ENCODE measurements at places on chromosomes 1 and 21.

DNA sequence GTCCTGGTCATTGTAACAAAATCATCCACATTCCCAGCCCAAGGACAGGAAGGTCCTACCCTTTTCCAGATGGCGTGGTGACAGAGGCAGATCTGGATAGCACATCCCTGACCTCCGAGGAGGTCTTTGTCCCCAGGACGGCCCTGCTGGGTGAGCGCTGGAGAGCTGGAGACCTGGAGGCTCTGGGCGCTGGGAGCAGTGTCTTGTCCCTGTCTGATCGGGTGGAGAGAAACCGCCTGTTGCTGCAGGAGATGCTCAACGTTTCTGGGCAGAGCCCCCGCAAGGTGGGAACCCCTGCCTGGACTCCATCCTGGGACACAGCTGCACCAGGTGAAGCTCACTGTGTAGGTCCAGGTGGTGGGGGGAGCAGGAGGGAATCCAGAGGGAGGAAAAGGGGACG is 4.1 kb downstream of the KIAA1614 start:
- no peak for DNase-seq

DNA sequence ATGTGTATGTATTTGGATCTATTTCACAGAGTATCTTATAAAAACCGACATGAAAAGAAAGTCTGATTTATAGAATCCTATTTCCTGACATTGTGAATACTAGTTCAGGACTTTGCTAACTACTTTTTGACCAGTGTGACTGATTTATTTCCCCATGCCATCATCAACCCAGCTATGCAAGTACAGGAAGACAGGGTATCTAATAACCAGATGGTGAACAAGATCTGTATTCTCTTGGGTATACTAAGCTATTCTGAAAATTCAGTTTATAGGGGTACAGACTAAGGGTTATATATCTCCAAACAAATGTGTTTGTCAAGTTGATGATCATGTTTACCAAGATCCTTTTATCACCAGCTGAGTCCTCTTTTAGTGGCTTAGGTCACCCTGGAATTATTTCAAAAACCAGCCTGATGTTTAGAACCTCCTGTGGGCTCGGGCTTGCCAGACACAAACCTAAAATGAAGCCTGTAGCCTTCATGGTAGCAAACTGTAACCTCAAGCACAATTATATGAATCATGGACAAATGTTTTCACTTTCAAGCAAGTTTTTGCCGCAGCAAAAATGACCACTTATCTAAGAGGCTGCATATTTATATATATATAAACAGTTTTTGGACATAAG is 185.1 kb downstream of the FGGY start:
- no peak for DNase-seq

DNA sequence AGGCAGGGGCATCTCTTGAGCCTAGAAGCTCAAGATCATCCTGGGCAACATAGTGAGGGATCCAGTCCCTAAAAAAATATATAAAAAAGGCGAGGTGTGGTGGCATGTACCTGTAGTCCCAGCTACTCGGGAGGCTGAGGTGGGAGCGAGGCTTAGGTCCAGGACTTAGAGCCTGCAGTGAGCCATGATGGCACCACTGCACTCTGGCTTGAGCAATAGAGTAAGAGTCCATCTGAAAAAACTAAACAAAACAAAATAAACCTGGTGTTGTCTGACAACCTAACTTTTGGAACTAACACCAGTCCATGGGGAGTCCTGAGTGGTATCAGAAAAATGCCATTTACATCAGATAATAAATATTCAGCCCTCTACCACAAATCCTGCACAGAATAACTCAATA is 110.1 kb upstream of the NRIP1 start:
- no peak for DNase-seq

DNA sequence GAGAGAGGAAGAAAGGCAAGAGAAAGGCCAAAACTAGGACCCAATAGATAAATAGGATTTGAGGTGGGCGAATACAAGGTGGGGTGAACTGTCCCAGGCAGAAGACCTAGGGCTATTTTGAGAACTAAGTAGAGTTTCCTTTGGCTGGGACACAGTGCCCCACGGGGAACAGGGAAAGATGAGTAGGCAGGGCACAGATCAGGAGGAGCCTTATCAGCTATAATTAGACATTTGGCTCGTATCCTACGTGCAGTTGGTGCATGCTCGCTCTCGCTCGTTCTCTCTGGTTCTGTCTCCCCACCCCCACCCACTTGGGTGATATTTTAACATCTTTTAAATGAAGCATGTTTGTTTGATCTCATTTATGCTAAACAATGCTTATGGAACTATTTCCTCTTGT is 235.0 kb upstream of the JUN start:
- DNase-seq = no peak

DNA sequence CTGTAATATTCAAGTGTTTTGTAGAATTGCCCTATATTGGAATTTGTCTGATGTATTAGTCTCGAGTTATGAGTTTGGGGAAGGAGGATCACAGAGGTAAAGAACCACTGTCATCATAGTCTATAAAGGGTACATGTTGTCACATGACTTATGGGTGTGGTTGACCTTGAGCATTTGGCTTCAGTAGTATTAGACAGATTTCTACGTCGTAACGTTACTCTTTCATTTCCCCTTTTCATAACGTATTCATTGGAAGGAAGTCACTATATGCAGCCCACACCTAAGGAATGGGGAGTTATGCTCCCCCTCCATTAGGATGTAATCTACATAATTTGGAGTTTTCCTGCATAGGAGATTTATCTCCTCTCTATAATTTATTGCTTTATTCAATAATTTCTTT is 110.1 kb upstream of the VAV3 start:
- DNase-seq = no peak

DNA sequence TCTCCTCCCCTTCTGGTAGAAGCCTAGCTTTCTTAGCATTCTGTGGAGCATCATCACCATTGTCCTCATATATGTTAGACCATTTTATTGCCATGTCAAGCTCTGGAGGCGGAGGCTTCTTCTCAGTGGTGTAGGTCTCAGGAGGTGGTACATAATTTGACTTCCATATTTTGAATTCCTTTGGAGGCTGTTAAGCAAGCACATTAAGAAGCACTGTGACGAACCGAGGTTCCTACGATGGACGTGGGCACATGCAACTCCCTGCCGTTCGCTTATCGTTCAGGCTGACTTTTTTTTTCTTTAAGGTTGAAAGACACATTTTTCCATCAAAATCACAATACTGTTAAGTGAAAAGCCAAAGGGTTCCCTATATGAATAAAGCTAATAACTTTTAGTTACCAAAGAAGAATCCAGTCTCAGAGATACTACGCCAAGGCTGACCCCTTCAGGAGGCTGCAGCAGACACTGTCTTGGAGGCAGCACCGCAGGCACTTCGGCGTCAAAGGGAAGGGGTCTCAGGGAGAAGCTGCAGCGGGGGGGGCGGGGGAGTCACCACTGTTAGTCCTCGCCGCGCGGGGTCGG is 835 bp downstream of the C1orf52 start:
- DNase-seq = no peak

DNA sequence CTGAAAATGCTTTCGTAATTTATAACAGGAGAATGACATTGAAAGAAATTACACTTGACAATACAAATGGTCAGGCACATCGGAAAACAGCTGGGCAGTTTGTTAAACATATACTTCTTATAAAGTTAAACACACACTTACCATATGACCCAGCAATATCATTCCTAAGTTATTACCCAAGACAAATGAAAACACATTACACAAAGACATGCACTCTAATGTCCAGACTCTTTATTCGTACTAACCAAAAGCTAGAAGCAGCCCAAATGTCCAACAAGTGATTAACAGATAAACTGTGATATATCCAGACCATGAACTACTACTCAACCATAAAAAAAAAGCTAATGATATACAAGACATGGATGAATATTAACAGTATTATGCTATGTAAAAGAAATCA is 8.5 kb downstream of the AKT3 start:
- no peak for DNase-seq

- DNase-seq = no peak
Observed at GRCh38 chr1:14666373-14666772, 67.9 kb downstream of the KAZN start.

- no peak for DNase-seq
Observed at GRCh38 chr1:21278860-21279845, 11.1 kb downstream of the ECE1 start.

- DNase-seq = no peak
Observed at GRCh38 chr1:205283270-205284147, 38.0 kb downstream of the NUAK2 start.

GRCh38 chr1:84689514-84690396 is 506 bp downstream of the SSX2IP start:
- DNase-seq = peak; percentile 54

DNA sequence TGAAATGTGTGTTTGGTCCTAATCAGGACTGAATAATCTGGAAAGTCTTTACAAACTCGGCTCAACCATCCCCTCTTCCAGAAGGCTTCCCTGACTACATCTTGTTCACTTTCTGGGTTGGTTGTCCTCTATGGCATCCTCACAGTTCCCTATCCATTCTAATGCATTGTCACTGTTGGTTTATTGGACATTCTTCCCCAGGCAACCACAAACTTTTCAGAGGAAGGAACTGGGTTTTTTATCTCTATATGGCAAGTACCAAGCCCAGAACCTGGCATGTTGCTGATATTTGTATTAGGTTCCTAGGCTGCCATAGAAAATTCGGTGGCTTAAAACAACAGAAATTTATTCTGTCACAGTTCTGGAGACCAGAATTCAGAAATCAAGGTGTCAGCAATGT is 363.5 kb upstream of the ST6GALNAC5 start:
- DNase-seq = no peak

DNA sequence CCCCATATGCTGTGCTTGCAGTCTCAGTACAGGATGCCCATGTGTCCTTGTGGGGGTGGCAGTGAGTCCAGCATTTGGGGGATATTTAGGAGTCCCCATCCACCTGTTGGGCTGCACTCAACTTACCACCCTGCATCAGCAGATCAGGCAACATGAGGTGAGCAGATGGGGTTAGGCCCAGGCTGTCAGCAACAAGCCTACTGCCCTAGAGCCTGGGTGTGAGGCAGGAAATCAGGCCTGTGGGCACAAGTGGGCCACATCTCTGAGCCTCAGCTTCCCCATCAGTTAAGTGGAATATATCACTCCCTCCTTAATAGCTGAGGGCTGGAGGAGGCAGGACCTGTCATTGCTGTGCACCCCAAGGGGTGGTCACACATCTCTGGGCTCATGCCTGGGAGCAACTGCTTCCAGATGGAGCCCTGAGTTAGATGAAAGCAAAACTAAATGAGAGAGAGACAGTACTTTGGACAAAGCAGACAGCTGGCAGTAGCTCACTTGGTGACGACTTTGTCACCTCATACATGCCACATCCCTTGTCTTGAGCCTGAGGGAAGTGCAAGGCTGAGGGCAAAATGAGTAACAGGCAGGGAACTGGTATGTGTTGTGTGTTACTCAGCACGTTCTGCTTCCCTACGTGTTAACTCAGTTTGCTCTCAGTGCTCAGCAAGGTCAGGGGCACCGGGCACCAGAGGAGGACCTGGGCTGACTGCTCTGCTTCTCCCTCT is 48.4 kb downstream of the TRIM11 start:
- no peak for DNase-seq

DNA sequence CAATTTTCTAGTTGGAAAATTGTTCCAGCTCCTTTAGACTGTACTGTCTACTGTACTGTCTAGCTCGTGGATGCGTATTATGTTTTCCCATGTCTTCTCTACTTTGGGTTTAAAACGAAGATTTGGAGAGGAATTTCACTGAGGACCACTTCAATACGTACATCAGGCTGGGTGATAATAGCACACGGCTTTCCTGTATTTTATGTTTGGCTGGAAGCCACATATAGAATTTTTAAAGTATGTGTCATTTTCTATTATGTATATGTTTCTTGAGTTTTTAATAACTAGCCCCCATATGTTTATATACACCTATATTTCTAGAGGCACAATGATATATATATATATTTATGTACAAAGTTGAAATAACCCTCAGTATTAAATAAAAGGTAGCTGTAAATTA is 226.4 kb downstream of the GREM2 start:
- no peak for DNase-seq

- no peak for DNase-seq
Observed at GRCh38 chr1:235682216-235682615, 32.6 kb upstream of the GNG4 start.

GRCh38 chr21:45504021-45504515 is 38.2 kb downstream of the SLC19A1 start:
- no peak for DNase-seq

DNA sequence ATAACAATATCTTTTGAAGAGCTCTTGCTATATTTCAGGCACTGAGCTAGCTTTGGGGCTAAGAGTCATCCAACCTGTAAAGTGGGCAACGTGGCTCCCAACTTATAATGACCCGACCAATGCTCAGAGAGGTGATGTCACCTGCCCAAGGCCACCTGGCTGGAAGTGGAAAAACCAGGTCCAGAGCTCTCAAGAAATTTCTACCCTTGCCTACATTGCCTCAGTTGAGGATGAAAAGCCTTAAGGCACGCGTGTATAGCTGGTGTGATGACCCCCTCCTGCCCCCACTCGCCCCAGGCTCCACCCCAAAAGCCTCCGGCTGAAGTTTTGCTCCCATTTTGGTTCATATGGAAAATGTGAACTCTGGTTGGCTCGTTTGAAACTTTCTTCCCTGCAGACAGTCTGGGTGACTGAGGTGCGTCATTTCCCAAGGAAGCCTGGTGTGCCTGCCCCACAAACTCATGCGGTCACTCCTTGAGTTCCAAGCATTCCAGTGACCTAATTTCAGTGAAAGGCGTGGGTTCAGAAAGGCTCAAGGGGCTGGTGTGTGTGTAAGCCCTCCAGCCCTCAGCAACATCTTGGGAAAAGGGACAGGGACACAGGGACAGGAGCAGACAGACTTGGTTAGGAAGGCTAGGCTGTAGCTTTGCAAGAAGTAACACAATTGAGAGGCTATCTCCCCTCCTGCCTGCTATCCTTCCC is 20.5 kb downstream of the HTR1D start:
- peak; percentile 24 for DNase-seq

DNA sequence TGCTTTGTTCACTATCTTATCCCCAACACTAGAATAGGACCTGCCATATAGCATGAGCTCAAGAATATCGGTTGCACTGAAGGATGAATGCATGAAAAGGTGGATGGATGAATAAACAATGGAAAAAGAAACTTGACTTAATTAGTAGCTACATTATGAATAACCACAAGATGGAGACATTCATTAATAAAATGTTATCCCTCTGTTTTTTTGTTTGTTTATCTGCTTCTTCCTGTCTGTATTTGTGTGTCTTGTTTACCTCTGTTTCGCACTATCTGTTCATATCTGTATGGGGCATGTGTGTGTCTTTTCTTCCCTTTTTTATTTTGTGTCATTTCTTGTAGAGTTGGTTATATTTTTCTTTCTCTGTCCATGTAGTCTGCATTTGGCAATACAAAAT is 1.1 kb upstream of the OR14I1 start:
- no peak for DNase-seq

- DNase-seq = no peak
Observed at GRCh38 chr1:178774263-178774662, 49.2 kb downstream of the RALGPS2 start.

All from Caco-2 (cell line).